ENCODE measurements at places on chromosomes 6 and 20. TPM values are rescaled to one million over a fixed set of nuclear protein-coding genes. Genes with fewer than 3 reads are reported as not detected.

The ETV7 gene
- total RNA-seq, result 1.0 TPM

The C6orf141 gene
- 31.6 TPM for total RNA-seq

The COL20A1 gene
- 0.34 TPM for total RNA-seq

The CNBD2 gene
- 3.1 TPM for total RNA-seq

The STMND1 gene
- not detected for total RNA-seq

The LRRN4 gene
- total RNA-seq, result 0.10 TPM

The CST5 gene
- not detected for total RNA-seq

DNA sequence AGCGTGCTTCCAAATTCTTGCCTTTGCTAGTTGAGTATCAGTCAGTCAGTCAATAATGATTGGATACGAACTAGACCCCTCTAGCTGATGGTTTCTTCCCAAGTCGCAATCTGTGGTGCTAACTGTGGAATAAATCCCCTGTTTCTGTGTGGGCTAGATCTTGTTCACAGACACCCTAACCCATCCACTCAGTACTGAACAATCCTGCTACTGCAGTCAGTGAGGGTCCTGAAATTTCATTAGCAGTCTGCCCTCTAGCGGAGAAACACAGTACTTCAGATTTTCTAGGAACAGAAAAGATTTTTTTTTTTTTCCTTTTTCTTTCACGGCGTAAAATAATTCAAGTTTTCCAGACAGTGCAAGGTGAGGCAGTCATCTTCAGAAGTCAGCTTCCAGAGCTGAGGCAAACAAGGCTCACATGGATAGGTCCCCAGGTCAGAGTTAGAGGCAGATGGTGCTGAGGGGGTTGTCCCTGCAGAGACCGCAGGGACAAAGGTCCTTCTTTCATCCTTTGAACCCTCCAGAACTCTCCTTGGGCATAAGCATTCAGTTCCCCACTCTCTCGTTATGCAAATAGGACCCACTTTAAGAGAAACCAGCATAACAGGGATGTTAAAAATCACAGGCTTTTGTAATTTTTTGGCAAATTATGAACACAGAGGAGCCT, 119.6 kb downstream of the SCML4 start:
- DNase-seq, result peak; percentile 18

DNA sequence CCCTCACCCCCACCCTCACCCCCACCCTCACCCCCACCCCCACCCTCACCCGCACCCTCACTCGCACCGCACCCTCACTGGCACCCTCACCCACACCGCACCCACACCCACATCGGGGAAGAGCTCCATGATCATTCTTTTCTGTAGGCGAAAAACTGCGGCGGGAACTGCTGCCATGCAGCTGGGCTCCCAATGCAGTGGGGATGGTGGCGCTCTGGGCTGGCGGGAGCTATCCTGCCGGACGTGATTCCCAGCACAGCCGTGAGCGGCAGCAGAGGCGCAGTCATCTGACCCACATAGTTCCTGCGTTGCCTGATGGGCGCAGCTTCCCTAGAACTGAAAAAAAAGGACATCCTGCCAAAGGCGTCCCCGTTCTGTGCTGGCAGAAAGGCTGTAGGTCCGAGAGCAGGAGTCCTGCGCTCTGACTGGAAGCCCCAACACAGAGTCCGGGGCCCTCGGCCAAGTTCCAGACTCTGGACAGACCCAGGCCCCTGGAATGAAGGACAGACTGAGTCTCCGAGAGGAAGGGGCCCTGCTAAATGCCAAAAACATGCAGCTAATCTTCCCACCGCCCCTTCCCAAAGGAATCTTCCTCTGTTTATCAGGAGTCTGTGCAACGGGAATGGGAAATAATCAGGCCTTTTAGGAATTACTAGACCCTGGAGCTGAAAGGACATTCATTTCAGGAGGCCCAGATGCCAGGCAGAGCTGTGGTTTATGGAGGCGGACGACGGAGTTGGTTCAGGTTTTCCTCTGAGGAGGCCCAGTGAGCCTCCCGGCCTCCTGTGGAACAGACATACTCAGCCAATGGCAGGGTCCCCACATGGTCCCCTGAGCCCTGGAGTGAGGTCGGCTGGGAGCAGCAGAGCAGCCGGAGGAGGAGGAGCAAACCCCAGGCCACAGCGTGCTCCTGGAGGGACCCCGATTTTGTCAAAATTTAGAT, 14.1 kb upstream of the TCFL5 start:
- DNase-seq, result peak; percentile 71

- DNase-seq, result no peak
Measured at GRCh38 chr20:50932691-50933280, 1.5 kb upstream of the ADNP start.

DNA sequence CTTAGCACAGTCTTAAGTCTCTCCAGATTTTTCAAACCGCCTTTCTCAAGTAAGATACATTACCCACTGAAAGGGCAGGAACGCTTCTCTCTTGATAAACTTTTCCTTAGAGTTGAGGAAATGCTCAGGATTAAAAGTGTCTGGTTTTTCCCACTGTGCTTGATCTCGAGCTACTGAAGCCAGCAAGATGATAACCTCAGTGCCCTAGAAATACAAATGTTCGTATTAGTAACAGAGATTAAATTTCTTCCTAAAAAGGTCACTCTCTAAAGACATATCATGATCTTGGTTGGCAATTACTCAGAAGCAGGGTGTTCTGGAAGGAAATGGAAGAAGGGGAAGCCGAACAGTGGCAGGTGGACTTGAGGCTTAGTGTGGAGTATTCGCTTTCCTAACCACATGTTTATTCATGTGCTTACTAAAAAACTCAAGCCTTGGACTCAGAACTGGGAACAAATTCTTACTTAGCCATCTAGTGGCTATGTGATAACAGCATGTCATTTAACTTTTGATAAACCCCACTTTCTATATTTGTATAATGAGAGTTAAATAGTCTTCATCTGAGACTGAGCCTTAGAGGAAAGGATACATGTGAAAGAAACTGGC, 20.1 kb downstream of the C6orf141 start:
- no peak for DNase-seq

DNA sequence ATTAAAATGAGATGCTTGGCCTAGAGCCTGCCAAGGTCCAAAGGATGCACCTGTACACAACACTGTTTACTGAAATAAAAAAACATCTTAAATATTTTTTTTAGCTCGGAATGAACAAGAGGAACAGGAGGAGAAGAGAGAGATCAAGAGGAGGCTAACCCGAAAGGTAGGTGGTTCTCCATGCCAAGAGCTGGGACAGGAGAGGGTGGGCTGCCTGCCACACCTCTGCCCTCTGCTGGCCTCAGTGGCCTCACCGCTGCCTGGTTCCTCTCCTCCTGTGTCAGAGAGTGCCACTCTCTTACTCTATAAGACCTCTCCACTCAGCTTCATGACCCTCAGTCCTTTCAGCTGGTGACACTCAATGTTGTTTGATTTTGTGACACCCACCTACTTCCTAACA, 50.2 kb downstream of the TBC1D7 start:
- DNase-seq, result no peak

DNA sequence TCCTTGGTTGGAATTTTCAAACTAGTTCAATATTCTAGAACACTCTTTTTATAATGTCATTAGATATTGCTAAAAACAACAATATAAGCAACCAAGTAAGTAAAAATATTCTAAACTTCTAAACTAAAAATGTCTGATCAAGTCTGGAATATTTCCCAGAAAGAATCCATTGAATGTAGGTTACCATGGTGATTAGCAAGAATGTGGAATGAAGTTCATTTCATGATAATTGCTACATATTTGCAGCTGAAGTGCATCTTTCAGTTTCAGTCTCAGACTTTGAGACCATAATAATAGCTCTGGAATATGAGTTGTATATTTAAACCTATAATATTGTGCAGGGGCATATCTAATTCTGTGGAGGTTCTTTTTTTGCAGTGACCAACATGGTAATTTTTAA, 61.0 kb upstream of the NKAIN2 start:
- no peak for DNase-seq

- no peak for DNase-seq
Measured at GRCh38 chr6:6191476-6191875, 129.0 kb downstream of the F13A1 start.

GRCh38 chr6:12899046-12899833, 182.7 kb downstream of the PHACTR1 start:
- no peak for DNase-seq

DNA sequence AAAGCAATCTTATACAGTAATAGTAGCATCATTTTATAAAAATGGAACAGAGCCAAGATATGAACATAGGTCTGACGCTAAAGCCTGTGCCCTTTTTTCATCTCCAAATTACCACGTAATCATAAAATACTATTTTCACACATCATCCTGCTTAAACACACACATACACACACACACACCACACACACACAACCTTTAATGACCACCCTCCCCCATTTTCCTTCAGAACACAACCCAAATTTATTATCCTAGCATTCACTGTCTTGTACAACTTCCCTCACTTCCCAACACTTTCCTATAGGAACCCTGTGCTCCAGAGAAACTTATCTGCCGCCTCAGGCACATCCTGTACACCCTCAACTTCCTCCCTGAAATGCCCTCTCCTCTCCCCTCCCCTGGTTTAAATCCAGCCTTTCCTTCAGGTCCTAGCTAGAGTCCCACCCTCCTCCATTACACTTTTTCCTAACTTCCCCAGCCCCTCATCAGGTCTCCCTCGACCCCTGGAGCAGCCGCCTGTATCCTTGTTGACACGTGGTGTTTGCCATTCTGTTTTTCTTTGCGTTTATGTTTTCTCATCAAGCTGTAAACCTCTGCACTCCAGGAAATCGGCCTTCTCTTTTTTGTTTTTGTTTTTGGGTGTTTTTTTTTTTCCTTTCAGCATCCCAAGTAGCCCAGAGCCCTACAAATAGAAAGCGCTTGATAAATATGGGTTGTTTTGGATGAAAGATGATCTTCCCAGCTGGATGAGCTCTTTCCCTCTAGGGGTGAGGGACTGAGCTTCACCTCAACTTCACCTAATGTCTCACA, 968 bp upstream of the MMP24 start:
- DNase-seq, result no peak

DNA sequence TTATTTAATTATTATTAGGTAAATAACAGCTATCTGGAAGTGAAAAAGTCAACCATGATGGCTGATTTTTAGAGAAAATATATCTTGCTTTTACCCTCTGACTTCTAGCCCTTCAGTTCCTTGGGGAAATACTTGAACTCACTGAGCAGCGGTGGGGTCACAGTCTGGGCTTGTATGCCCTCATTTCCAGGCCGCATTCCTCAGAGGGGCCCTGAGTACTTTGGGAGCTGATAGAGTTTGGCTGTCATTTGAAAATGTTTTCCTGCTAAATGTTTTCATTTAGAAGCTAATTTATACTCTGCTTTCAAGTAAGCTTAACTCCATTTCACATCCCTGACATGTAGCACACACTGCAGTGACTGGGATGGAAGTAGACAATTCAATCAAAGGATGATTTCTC, 1028.5 kb downstream of the KIF16B start:
- DNase-seq, result no peak

GRCh38 chr6:128057946-128058345, 157.1 kb upstream of the THEMIS start:
- no peak for DNase-seq

GRCh38 chr6:149211046-149211571, 106.4 kb upstream of the TAB2 start:
- DNase-seq, result no peak

DNA sequence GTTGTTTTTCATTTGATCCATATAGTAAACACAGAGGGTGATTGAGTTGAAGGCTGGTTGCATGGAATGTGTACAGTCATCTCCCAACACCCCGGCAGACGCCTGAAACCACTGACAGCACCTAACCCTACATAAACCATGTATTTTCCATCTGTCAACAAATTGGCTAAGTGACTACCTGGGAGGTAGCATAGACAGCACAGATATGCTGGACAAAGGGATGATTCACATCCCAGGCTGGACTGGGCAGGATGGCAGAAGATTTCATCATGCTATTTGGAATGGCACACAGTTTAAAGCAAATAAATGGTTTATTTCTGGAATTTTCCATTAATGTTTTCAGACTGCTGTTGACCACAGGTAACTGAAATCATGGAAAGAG, 4.4 kb upstream of the VIP start:
- peak; percentile 28 for DNase-seq

DNA sequence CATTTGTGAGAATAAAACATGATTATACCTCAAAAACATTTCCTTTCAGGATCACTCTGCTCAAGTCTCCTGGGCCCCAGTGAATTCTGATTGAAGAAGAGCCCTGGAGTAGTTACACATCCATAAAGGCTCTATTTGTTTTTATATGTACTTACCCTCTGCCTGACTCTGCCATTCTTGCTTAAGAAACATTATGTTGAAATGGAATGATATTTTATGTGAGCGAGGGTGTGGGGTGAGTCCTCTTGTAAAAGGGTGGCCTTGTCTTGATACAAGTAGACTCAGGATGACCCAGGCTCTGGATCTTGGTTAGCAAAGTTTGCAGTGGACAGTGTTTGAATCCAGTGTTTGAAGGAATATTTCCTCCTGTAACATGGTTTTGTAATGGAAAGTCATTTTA, 215.4 kb upstream of the PREP start:
- DNase-seq, result no peak

GRCh38 chr6:113301651-113302050, 555.5 kb upstream of the MARCKS start:
- DNase-seq, result no peak
